ENCODE measurements at places on chromosomes 16 and 17.

DNA sequence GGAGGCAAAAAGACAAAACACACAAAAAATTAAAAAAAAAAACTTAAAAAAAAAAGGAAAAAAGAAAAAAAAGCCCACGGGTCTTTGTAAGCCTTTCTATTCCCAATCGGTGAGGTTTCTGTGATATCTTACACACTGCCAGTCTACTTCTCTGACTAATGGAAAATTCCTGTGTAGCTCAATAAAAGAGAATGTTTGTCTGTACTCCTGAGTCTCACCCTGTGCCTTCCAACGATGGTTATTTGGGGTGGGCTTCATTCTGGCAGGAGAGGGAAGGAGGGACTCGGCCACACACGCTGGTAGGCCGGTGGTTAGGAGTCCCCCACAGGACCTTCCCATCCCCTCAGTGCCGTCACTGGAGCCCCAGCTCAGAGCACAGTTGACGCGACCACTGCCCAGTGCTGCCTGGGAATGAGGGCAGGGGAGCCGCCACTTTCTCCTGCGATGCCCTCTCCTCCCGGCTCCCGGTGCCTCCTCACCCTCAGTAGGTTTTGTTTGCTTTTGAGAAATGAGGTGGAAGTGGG, 68.0 kb downstream of the AMFR start:
- no peak for DNase-seq

- no peak for DNase-seq
Observed at GRCh38 chr17:45783593-45784292, 377 bp upstream of the CRHR1 start.

GRCh38 chr17:9850151-9850550, 24.4 kb downstream of the GLP2R start:
- no peak for DNase-seq

DNA sequence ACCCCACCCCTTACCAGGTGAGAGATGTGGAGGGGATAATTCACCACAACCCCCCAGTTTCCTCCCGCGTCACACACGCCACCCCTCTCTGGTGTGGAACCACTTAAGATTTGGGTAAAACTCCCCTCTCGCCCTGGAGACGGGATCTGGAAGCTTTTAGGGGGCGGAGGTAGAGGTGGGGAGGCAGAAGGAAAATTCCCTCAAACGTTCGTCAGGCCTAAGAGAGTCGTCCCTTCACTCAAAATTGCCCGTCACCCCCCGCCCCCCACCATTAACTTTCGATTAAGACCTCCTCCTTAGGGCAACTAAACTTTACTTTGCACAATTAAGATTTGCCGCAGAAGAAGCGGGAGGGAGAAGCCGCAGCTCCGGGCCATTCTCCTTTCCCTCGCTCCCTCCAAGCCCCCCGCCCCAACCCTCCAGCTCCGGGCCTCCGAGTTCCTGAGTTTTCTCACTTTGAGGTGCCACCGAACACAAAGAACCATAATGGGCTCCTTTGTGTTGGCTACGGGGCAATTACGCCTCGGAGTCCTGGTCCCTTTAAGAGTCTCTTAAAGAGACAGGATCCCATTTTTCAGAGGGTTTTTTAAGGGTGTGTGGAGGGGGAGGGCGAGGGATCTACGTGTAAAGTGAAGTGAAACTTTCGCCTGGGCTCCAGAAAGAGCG, 985 bp upstream of the FZD2 start:
- DNase-seq = no peak
